Stimulated activated CD8-positive, alpha-beta memory T cell treated with anti-CD3 and anti-CD28 coated beads, Interleukin-7, amount 100 ng/mL, for 1 hour (primary cell): ENCODE measurements at places on chromosomes 2 and 18.

GRCh38 chr2:174183076-174183475 lies 65.3 kb downstream of the OLA1 start:
- no peak for DNase-seq

GRCh38 chr2:140863713-140864112 lies 1267.1 kb downstream of the LRP1B start:
- DNase-seq = no peak

GRCh38 chr2:73997813-73998212 lies 13.1 kb downstream of the TET3 start:
- no peak for DNase-seq

GRCh38 chr18:22282311-22283115 lies 113.1 kb downstream of the GATA6 start:
- no peak for DNase-seq

GRCh38 chr2:195572895-195573683 lies 83.9 kb upstream of the SLC39A10 start:
- DNase-seq = no peak

GRCh38 chr18:8685141-8685913 lies 20.0 kb upstream of the MTCL1 start:
- DNase-seq = no peak

- DNase-seq = no peak
These were observed 857.4 kb upstream of the CDH2 start for GRCh38 chr18:29034113-29034856.
